Kidney (tissue), 22 donors: ENCODE measurements at places on chromosomes 11 and 22. TPM values are rescaled to one million over a fixed set of nuclear protein-coding genes. Genes with fewer than 3 reads are reported as not detected.

The VWCE gene
- polyA plus RNA-seq: 0.32 TPM

DNA sequence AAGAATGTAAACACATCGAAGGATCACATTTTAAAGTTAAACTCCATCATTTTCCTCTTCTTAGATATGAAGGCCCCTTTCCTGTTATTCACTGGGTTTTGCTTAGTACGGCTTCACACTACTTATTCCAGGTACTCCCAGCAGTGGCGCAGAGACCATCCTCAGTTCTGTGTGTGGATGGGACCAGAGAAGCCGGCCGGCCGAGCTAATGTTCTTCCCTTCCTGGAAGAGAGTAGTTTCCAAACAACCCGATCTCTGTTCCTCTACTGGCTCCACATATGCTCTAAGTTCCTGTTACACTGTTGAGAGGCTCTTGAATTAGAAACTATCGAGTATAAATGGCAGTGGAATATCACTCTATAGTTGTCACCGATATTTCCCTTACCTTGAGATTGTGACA, 684 bp upstream of the NFRKB start:
- DNase-seq: no peak

DNA sequence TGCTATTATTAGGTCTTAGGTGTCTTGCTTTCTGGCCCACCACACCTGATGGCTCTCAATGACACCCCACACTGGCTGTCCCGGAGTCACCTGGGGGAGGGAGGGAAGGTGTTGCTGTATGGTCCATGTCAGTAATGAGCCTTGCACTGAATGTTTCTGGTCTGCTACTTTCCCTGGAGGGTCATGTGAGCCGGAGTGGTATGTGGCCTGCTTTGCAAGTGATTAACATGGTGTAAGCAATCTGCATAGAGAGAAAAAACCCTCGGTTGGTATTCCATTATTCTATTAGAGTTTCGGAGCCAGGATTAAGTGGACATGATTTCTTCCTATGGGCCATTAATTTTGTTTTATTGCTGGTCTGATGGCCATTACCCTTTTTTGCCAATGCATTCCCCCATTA, 63.9 kb downstream of the PKNOX2 start:
- DNase-seq: peak; percentile 75

GRCh38 chr11:36594316-36594989, at the start of gene IFTAP:
Gene IFTAP, plus strand, starts transcription at chr11:36594502. Its CDS starts 15,602 bp downstream, at chr11:36610104.
- DNase-seq: peak; percentile 97

DNA sequence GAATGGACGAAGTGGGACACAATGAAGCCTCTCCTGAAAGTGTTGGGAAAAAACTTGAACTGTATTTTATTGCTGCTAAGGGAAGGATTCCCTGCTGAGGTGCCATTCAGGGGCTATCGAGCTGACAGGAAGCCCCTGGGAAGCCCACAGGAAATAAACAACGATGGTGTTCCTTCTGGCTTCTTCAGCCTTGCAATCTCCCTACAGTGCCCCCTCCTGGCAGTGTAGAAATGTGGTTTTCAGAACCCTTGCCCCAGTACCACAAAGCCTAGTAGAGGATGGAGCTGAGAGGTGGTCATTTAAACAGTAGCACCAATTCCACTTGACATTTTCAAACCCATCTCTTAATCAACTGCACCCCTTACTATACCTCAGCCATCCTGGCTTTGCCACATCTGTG, 676.7 kb upstream of the ARHGAP42 start:
- DNase-seq: no peak
